Amygdala (tissue), 56 donors: ENCODE measurements at places on chromosomes 3 and 15.

DNA sequence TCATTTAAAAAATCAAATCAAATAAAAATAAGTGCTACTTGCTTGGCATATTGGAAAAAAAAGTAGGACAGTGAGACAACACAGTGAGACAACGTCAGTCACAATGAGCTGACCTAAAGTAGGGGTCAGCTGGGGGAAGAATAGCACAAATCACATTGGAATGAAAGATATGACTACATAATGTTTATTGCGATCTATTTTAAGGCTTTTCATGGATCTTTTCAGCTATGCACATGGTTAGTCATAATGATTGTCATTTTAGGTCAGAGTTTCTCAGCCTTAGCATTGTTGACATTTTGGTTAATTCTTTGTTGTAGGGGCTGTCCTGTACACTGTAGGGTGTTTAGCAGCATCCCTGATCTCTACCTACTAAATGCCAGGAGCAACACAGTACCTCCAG is 44.5 kb downstream of the CMSS1 start:
- no peak for DNase-seq

- no peak for DNase-seq
Observed at GRCh38 chr15:40243126-40243810, 4.4 kb downstream of the PAK6 start.

DNA sequence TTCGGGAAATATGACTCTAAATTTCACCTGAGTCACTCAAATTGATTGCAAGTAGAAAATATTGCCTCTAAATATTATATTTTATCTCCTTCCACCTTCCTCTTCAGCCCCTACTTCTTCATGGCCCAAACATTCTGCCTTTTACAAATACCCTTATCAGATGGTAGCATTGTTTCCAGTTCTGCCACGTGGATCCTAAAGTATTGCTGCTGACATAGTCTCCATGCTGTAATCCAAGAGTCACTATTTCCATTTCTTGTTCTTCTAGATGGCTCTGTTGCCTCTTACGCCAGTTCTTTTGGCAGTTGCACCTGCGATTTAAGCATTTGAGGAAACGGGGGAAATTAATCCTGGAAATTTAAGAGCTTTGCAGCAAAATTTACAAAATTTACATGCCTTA is 13.6 kb downstream of the LMOD3 start:
- no peak for DNase-seq

- DNase-seq = no peak
Observed at GRCh38 chr15:34297059-34297458, 40.5 kb downstream of the SLC12A6 start.

DNA sequence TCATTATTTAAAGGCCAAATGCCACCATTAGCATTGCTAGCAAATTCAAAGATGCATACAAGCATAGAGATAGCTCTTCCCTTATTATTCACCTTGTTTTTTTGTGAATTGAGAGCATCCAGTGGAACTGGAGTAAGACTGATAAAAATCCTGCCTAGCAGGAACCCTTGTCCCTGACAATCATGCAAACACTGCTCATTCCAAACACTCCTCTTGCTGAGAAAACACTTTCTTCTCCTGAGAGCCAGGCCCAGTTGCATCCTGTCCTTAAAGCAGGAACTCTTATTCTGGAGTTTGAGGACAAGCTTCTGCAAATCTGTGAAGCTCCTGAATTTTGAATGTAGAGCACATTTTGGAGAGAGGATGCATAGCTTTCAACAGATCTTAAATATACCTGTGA is 49.3 kb upstream of the KCNMB2 start:
- no peak for DNase-seq

- DNase-seq = peak; percentile 50
Observed at GRCh38 chr15:53978253-53978906, at the start of gene UNC13C. TSS of gene UNC13C (plus strand) at chr15:53978441. CDS start at chr15:54012904, 34,463 bp downstream.

DNA sequence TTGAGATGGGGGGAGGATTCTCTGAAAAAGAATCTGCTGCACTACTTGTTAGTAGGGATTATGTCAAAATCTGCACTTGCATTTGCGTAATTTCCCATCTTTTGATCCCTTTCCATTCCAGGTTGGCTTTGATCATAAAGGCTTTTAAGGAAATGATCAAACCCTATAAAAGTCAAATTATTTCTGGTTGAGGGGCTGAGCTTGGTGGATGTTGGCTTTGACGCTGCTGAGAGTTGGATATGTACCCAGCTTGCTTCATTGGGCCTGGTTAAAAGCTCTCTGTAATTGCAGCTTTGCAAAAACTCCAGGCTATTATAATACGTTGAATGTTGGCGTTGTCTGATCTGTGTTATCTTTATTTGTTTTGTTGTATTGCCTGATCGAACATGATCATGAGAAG is 12.0 kb downstream of the LRRC3B start:
- no peak for DNase-seq

DNA sequence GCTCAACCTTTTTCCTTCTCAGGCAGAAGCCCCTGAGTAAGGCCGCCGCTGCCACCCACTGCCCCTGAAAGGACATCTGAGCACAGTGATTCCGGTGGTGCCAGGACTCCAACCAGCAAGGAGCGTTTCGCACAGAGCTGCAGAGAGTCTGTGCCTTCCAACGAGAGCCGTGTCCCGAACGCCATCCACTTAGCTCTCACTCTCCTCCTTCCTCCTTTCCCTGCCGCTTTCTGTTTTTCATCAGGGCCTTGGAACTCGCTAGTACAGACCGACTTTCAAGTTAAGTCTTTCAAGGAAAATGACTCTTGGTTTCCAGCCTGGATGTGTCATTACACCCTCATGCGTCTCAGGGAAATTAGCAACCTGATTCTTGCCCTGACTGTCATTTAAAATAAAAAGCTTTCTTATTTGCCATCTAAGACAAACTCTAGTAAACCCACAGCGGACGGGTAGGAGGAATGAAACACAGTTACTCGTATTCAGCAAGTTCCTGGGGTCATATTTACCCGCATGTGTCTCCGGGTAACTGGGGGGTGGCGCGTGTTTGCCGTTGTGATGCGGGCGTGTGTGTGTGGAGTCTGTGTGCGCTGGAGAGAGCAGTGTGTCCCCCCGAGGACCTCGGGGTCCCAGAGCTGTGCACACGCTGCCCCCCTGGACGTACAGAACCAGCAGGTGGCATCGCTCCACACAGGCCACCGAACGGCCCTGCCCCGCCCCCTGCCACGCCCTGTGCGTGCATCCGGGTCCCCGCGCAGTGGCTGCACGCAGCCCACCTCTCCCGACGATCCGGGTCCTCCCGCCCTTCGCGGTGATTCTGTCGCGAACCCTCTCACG is 30.4 kb upstream of the ALDH1A3 start:
- peak; percentile 27 for DNase-seq

- peak; percentile 16 for DNase-seq
Observed at GRCh38 chr15:42037656-42038055, 16.8 kb upstream of the PLA2G4E start.

DNA sequence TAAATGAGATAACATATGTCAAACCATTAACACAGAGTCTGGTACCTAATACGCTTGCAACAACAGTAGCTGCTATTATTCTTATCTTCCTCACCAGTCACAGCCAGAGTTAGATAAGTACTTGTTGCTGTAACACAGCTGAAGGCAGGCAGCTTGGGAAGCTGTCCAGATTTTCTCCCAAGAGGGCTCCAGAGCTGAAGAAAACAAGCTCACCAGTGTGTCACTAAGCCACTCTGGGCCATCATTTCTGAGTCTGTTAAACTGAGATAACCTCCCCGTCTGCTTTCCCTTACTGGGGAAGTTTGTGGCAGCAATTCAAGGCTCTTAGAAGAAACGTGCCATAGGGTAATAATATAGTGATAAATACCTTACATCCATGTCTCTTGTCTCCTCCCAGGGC is 226.3 kb downstream of the TAFA4 start:
- DNase-seq = no peak

GRCh38 chr3:5568451-5568850 is 380.9 kb downstream of the EDEM1 start:
- no peak for DNase-seq
